ENCODE measurements at places on chromosomes 2 and 18.

GRCh38 chr2:30363406-30363805 lies 83.6 kb upstream of the LCLAT1 start:
- DNase-seq: no peak

DNA sequence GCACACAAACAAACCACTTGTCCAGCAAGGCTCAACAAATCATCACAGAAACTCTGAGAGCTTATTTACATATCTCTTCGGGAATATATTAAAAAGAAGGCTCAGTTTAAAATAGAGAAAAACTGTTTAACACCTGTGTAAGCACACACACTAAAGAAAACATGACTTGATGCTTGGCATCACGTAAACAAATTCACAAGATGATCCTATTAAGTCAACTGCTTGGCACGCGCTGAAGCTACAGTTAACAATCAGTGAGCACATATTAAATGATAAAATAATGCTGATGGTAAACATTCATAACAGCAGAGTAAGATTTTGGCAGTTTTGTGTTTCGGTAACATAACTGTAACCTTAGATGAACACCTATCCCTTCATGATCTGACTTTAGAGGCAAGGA lies 4.3 kb upstream of the HES6 start:
- DNase-seq: no peak

DNA sequence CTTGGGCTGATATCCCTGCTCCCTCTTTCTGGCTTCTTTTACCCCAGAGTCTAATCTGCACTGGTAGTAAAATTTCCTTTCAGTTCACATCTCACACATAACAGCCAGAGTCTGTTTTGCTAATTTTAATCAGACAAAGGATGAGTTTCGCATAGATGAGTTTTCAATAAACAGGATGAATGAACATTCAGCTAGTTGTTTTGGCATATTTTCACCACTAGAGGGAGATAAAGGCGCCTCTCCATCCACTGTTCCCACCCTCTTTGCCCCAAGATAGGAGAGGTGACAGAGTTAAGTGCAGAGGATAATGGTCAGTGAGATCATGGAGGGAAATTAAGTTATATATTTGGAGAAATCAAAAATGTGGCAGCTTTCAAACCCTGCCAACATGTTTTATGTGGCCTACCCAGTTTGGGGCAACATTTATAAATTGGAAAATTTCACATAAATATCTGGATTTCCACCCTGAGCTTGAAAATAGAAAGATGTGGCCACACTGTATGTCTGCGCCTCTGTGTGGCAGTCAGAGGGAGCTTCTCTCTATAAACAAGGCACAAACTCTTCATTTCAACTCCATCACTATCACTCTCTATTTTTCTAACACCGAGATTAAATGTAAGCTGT lies 48.5 kb upstream of the DTNA start:
- DNase-seq: peak; percentile 26

DNA sequence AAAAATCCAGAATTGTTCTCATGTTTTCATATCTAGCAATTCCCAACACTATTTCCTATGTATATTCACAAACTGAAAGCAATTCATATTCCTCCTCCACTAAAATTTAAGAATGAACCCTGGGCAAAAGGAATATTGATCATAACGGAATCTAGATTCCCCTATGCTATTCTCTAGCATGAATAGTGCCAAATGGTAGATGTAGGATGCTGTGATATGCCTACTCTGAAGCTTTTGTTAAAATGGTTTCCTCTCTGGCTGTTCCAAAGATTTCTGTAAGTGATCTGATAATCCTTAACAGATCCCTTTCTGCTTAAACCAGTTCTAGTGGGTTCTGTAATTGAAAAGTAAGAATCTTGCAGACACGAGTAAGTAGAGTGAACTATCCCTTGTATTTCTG lies 298.0 kb upstream of the TANK start:
- DNase-seq: no peak

GRCh38 chr2:237765875-237766274 lies 32.7 kb upstream of the RBM44 start:
- no peak for DNase-seq

GRCh38 chr2:163943403-163944346 lies 207.9 kb upstream of the FIGN start:
- no peak for DNase-seq

- DNase-seq: no peak
Measured at GRCh38 chr2:1937066-1937465, 192.8 kb upstream of the PXDN start.

DNA sequence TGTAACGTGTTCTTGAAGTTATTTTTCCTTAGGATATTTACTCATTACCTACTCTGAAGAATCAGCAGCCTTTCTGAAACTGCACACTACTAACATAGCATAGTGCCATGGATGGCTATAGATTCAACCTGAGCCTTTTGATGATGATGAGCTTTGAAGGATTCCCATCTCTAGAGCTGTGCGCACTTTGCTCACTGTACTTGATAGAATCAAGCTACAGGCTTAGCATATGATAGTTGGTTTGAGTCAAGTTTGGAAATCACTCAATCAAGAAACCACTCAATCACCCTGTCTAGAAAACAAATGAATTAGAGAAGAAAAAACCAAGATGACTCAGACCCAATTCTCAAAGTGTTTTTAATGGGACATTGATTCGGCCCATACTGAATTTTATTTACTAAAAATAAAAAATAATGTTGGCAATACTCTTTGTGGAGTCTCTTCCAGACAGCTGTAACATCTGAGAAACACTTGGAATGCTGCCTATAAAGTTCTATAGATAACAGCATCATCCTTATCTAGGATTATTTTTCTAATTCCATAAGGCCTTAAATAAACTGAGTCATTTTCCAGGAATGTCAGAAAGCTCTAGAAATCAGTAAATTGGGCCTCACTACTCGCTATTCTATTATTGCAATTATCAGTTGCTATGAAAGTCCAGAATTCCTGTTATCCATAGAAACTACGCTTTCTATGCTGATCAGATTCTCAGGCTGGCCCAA lies 259.0 kb upstream of the ERBB4 start:
- DNase-seq: no peak

DNA sequence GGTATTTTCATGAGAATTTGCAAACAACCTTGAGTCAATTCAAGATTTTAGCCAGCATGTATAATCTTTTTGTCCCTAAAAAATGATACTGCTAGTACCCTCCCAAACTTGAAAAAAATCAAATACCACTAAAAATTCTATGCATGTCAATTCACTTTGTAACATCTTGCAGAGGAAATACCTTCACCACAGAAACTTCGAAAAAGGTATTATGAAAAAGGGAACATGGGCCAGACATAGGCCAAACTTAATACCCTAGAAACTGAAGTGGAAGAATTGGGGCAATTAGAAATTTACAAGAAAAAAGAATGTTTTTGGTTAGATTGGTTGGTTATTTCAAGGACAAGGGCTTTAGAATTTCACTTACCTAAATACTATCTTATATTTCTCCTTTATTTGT lies 48.5 kb downstream of the PAX3 start:
- no peak for DNase-seq

DNA sequence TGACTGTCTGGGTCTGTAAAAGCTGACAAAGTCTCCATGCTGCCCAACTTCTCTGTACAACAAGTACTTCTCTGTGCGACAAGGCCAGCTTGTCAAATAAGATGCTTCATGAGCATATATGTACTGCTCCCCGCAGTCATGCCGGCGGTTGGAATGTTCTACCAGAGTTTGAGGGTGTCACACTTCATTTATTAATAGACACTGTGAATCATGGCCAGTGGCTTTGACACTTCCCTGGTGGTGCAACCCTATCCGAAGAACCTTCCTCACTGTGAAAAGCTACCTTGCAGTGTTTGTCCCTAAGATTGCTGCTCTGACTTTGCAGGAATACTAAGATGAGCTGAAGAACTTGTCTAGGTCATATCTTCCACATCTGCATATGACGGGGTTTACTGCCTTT lies 120.9 kb upstream of the NRP2 start:
- no peak for DNase-seq

- no peak for DNase-seq
Measured at GRCh38 chr18:47754311-47755101, 176.0 kb downstream of the SMAD2 start.

- DNase-seq: no peak
Measured at GRCh38 chr2:232235716-232236115, 142.8 kb upstream of the ALPP start.

DNA sequence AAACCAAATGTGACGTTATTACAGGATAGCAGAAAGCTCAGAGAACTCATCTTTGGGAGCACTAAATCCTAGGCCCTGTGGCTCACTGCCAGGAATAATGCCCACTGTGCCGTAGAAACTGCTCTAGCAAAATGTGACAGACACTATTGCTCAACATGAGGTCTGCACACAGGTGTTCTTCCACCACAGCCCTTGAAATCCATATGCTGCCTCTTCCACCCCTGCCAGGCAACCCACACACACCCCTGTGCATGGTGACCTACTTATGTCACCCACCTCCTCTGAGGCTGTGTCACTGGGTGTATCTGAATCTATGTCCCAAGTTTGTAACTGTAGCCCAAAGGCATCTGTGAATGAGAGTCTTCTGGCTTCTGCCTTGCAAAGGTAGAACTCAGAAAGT lies 66.1 kb upstream of the MBOAT2 start:
- DNase-seq: no peak

DNA sequence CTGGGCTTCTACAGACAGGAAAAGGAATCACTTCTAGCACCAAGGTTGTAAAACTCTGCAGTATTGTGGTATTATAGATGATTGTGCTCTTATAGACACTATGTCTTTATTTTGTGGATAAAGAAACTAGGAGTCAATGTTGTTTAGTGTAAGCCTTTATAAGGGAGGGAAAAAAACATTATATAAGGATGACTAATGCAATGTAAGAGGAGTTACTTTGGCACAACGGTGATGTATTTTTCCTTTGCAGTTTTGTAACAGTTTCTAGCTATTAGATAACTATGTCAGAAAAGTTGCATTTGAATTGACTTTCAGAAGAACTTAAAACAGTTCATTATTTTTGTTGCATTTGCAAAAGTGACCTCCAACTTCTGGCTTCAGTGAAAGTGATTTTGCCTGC lies 545.4 kb downstream of the CCDC85A start:
- DNase-seq: no peak

- no peak for DNase-seq
Measured at GRCh38 chr18:69895066-69896047, 52.3 kb downstream of the CD226 start.

- DNase-seq: no peak
Measured at GRCh38 chr2:43221763-43222474, 4.5 kb downstream of the ZFP36L2 start.

All from NCI-H2081 treated with DMSO at 0.1 percent for 48 hours (cell line).